ENCODE measurements at places on chromosomes 1 and 21.

DNA sequence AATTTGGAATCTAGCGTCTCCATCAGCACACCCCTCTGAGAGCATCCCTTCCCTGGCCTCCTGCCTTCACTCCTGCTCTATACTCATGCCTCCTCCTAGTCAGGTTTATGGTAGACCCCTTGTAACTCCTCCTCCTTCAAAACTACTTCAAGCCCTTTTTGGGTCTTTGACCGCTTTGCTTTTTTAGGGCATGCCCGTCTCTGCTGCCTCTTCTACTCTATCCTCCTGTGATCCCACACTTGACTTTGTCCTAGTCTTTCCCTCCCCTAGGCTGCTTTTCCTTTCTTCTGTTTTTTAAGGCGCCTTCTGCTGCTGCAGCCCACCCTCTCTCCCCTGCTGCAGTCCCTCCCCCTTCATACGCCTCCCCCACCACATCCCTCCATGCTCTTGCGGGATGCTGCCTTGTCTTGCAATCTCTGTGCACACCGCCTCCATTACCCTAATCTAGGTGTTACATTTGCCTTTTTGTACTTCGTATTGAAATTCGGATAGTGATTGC, 1.5 kb downstream of the SNX27 start:
- no peak for DNase-seq

DNA sequence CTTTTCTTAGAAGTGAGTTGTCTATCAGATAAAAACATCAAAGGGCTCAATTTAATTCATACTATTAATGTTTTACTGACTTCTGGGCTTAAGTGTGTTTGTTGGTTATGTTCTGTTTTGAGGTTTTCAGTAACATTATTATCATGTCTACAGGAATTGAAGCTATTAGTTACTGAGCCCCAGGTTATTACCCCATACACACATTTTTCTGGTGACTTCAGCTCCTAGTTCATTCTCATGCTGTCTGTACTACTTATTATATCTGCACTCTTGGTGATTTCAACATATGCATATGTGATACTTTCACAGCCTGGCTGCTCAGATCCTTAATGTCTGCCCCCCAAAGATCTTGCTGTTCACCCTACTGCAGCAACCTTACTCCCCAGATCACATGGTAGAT, 27.0 kb upstream of the SGIP1 start:
- no peak for DNase-seq

DNA sequence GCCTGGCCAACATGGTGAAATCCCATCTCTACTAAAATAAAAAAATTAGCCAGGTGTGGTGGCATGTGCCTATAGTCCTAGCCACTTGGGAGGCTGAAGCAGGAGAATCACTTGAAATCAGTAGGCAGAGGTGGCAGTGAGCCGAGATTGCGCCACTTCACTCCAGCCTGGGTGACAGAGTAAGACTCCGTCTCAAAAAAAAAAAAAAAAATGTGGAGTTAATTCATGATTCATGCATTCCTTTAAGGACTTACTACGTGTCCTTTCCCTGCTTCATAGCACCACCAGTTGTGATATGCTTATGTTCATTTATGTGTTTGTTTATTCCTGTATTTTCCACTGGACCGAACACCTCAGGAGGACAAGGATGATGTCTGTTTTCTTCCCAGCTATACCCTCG, 12.7 kb upstream of the PRELP start:
- no peak for DNase-seq

GRCh38 chr1:43541721-43542401, 11.2 kb downstream of the PTPRF start:
- DNase-seq = no peak

DNA sequence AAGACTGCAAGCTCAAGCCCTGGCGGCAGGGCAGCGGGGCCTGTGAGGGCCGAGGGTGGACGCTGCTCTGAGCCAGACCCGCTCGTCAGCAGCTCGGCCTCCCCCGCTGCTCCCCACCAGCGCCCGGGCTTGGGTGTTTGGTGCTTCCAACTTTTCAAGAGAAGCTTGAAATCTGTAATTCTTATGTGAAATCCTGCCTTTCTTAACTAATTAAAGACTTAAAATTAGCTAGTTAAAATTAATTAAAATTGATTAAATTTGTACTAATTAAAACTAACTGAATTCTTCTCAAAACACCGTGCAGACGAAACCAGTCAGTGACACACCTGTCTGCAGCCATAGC, 14.0 kb upstream of the SLC19A1 start:
- no peak for DNase-seq

Measured in stimulated activated CD4-positive, alpha-beta T cell treated with anti-CD3 and anti-CD28 coated beads, Interleukin-1b, Interleukin-23, amount 100 ng/mL, for 4 hours (primary cell).